NCI-H446 (cell line): ENCODE measurements at places on chromosomes 6 and 20.

DNA sequence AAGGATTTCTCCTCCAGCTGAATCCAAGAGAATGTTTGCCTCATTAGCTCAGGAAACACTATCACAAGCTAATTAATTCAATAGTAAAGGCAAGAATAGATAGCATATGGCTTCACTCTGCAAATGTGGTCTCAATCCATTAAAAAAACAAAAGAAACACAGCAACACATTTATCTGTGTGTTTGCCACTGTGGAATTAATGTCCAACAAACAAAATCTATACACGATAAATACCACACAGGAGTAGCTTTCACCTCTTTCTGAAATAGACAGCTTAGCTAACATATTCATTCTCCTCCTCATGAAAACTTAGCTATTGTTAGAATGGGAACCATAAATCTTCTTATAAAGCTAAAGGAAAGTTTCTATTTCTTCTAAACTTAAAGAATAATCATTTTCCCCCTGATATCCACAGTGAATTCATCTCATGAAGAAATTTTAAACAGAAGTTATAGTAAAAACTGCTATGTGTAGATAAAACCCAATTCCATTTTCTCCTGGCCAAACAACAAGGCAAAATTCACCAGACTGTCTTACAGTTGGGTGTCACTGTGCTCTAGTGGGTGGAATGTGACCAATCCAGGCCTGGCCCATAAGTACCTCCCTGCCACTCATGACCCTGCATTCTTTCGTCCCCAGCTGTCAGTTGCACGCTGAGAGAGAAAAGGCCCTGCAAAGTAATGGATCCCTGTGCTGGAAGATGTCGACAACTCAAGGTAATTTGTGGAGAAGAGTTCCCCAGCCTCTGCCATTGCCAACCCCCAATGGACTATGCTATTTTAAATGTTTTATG, 92.9 kb upstream of the NRSN1 start:
- no peak for DNase-seq

- no peak for DNase-seq
These were observed 86.3 kb upstream of the IRAK1BP1 start for GRCh38 chr6:78781001-78781400.

GRCh38 chr20:49477200-49477599, 5.3 kb downstream of the KCNB1 start:
- DNase-seq, result no peak

DNA sequence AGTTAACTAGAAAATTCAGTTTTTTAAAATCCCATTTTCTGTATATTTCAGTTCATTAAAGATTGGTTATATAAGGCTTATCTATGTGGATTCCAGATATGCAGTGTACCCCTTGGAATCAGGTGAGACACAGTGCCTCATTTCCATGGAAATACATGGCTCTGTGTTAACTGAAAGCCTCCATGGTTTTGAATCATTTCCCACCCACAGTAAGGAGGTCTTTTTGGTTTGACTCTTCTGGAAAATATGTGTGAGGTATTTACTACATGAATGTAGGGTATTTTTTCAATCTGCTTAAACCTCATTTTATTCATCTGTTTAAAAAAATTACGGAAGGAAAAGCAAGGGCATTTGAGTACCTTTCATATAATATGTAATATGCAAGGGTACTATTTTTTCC, 25.5 kb downstream of the RNF144B start:
- no peak for DNase-seq

- no peak for DNase-seq
These were observed 121.6 kb upstream of the GJE1 start for GRCh38 chr6:142011156-142011555.

DNA sequence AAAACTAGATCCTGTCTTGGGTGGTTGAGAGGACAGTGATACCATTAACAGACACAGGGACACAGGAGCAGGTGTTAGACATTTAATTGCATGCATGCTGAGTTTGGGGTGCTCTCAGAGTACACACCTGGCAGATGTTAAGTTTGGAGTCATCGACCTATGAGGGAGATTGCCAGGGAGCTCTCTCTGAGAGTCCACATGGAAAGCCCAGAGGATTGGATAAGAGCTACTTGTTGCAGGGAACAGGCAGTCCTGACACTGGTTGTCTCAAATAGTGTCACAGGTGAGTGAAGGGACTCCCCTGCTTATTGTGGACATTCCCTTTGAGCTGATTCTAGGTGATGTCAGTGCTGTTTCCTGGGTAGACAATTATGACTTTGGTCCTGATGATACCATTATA, 3.1 kb downstream of the ATRN start:
- no peak for DNase-seq

DNA sequence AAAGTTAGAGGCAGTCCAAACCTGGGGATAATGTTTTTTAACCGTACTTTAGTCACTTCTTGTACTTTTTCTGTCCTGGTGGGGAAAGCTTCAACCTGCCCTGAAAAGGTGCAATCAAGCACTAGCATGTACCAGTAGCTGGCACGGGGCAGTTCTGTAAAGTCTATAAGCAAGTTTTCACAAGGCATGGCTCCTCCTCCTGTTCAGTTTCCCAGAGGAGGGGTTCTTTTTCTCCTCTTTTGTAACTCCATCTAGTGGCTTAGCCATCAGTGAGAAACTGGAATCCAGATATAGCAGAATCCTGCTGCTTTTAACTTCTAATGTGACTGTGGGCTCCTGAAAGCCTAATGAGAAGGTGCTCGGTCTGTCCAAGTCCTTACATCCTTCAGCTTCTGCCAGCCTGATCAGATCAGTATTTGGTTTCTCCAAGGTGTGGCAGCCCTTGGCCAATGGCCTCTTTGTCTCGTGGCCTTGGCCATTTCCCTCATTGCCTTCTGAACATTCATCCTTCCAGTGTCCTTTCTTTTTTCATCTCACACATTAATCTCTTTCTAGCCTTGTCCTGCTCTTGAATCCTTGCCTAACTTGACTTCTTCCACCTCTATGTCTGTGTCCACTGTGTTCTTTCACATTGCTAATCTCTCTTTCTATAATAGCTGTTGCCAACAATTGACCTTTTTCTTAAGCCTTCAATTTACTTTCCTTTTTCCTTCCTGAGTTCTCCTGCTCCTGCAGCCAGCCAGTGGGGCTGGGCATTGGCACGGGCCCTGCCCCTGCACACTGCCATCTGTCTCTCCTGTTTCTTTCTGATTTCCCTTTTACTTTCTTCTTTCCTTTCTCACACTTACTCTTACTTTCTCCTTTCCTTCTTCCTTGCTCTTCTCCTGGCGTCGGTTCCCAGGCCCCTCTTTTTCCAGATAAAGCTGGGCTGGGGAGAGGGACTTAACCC, 222.0 kb upstream of the SYNCRIP start:
- no peak for DNase-seq

DNA sequence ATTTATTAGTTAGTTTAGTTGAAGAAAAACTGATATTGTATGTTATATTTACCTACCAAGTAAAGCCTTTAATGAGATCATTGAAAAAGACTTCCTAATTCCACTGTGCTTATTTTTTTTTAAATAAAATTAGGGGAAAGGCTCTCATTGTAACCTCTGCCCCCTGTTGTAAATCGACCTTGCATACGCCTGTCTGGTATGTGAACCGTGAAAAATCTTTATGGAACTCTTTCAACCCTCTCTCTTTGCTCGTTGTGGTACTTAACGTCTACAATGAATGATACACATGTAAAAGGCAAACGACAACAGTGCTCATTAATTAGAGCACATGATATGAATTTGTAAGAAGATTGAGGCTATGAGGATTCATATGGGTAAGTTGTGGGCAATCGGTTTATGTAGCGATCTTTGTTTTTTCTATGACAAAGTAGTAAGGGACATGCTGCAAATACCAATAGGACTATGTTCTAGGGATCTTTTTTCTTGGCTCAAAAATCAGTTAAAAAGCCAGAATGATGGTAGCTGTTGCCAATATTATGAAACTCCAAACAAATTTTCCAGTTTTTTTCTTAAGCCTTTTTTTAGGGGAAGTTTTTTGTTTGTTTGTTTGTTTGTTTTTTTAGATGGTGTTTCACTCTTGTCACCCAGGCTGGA, 119.0 kb upstream of the MCHR2 start:
- DNase-seq, result no peak

GRCh38 chr6:136658711-136659110, 108.5 kb upstream of the MAP7 start:
- no peak for DNase-seq

DNA sequence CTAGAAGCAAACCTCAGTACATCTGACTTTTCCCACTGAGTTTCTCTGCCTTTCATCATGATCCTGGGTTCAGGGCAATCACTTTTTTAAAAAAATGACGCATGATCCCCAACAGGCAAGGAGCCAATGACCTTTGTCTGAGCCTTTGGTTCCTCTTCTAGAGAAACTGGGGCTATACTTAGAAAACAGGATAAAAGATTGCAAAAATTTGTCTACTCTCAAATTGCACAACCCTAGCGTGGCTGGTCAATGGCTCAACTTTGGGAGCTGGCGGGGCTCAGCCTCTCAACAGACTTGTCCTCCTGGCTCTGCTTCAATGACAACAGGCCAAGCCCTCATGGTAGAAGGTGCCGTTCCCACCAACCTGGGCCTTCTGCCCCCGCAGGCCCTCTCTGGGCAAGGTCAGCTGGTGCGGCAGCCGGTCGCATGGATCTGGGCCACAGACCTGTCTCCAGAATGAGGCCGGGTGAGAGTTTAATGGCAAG, 48.7 kb downstream of the PDYN start:
- no peak for DNase-seq

DNA sequence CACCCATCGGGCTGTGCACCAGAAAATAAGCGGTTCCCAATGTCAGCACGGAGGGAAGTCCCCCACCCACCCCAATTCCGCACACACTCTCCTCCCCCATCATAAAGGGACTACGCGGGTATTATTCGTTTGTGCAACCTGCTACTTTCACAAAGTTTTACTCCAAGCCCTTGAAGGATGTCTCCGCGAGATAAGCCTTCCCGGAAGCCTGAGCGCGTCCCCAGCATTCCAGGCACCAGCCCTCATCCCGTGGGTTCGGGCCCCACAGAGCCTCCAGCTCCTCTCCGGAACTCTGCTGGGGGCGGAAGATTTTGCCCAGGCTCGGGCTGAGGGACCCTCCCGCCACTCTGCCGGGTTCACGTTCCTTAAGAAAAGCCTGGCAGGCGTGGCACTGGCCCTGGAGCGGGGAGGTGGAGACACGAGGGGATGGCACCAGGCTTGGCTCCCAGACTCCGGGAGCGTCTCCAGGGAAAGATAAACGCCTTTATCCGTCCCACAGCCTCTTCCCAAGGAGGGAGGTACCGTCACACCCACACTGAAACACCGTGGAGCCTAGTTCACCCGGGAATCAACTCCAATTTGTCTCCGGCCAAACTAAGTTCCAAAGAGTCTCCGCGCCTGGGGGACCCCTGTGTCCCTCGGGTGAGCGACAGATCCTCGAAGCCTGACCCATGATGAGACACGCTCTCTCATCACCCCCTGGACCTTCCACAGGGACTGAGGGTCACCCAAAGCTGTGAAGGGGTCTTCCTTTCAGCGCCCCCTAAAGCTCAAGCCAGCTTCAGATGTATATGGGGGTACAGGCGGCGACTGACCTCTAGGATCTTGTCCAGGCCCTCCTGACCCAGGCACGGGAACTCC, 934 bp downstream of the KCNK5 start:
- no peak for DNase-seq

GRCh38 chr20:58075586-58076345, 152.7 kb downstream of the ANKRD60 start:
- DNase-seq, result no peak

GRCh38 chr6:13462458-13463327, 24.7 kb downstream of the GFOD1 start:
- DNase-seq, result no peak

DNA sequence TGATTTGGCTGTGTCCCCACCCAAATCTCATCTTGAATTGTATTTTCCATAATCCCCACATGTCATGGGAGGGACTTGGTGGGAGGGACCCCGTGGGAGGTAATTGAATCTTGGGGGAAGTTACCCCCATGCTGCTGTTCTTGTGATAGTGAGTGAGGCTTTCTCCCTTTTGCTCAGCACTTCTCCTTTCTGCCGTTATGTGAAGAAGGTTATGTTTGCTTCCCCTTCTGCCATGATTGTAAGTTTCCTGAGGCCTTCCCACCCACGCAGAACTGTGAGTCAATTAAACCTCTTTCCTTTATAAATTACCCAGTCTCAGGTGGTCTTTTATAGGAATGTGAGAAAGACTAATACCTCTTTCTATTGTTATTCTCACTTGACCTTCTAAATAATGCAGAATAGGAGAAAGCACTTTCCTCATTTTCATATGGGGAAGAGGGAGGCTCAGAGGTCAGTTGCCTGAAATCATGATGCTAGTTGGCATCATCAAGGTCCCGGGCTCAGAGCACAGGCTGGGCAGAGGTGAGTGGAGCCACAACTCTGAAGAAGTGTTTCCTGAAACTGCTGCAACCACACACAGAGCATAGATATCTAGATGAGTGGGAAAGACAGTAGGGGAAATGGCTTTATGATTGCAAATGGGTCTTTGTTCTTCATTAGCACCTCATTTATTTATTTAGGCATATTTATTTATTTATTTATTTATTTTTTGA, 191.0 kb downstream of the QKI start:
- DNase-seq, result no peak

- DNase-seq, result no peak
These were observed 101.0 kb upstream of the HDGFL1 start for GRCh38 chr6:22468256-22468965.

- no peak for DNase-seq
These were observed 824 bp upstream of the CSTL1 start for GRCh38 chr20:23438661-23439060.

DNA sequence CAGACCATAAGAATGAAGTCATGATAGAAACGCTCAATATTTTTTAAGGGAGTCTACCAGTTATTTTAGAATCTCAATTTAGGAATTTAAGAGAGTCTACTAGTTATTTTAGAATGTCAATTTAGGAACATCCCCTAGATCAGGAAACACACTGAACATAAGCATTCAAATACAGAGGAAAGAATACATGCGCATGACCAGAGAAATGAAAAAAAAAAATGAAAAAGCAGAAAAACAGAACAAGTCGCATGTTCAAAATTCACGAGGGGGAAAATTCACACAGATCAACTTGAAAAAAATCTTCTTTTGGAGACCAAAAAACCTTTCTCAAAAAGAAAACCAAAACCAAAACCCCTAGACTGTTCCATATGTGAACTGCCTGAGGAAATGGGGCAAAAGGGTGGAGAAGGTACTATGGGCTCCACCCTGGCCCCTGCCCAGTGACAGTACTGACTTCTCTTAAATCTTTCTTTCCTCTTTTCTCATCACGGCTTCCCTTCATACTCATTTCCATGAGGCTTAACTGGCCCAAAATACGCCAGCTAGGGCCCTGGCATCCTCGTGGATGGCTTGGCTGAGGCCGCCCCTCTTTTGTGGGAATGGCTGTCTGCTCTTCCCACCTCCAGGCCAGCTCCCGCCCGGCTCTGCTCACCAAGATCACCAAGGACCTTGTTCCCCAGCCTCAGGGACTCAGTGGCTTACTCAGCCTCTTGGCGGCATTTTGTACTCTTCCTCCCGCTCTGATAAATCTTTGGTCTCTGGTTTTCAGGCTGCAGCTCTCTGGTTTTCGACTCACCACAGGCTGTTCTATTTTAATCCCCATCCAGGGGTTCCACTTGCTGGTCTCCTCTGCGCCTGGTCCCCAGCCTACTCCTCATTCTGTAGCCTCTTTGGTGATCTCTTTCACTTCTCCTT, 11.2 kb downstream of the ZBTB2 start:
- DNase-seq, result no peak

GRCh38 chr6:53294095-53294494, 54.7 kb downstream of the ELOVL5 start:
- no peak for DNase-seq
